ENCODE measurements at places on chromosomes 3 and 15. TPM values are rescaled to one million over a fixed set of nuclear protein-coding genes. Genes with fewer than 3 reads are reported as not detected.

DNA sequence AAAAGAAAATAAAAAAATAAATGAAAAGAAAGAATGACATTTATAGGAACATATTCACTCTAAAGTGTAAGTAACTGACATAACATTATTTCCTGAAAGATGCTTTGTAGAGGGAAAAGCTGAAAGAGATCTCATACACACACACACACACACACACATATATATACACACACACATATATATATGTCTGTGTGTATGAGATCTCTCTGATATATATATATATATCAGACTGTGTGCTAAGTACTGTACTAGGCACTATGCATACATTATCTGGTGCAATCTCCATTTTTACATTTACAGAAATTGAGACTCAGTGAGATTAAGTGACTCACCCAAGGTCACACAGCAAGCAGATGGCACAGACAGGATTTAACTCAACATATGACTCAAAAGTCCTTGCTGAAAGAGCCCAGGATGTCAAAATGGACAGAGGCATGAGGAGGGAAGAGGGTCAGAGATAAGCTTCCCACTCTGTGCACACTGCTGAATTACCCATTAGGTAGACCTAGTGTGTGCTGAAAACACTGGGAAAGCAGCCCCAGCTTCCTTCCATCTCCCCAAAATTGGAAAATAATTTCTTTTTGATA, 15.0 kb downstream of the BHLHE40 start:
- H3K27me3 ChIP-seq: no peaks in the 10 kb centered on the region
- H3K4me1 ChIP-seq: peaks cover 14% of the 10 kb centered on the region
- DNase-seq: no peak

The MOBP gene
- total RNA-seq: not detected

GRCh38 chr15:49813625-49814024, 192.8 kb downstream of the DTWD1 start:
- H3K4me1 ChIP-seq: peaks cover 17% of the 10 kb centered on the region
- H3K36me3 ChIP-seq: no peaks in the 10 kb centered on the region
- H3K27ac ChIP-seq: no peak overlapping the region
- no peak for DNase-seq

GRCh38 chr3:17724948-17725347, 17.5 kb downstream of the TBC1D5 start:
- no peaks in the 10 kb centered on the region for H3K27me3 ChIP-seq
- H3K4me1 ChIP-seq: no peaks in the 10 kb centered on the region
- no peak overlapping the region for H3K27ac ChIP-seq
- peaks cover 38% of the 10 kb centered on the region for H3K36me3 ChIP-seq
- H3K4me3 ChIP-seq: no peak overlapping the region
- no peak for DNase-seq

DNA sequence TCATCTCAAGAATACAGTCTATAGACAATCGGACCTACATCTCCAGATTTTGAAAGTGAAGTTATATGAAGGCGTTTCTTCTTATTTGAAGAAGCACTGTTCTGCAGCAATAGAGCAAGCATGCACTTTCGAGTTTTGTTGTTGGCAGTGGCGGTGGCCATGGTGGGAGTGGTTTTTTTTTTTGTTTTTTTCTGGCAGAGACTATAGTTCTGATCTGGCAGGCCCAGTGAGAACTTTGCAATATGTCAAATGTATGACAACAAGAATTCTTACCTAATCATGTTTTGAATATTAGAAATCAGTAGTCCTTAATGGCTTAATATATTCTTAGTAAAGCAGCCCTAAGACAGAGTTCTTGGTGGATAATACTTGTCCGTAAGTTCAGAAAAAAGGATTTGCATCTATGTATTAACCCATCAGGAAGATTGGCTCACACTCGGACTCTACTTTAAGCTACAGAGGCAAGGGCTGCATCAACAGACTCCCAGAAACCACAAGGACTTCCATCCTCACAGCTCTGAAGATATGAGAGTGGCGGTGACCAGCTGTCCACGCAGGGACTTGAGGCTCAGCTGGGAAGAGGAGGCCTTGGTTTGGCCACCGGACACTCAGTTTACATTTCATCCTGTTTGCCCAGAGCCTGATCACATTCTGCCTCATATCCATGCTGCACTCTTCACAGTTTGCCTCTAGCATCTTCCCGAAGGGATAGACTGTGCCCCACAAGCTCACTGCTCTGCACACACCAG, 124.1 kb upstream of the THBS1 start:
- no peak for DNase-seq
- H3K27me3 ChIP-seq: peaks cover 15% of the 10 kb centered on the region
- H3K27ac ChIP-seq: no peak overlapping the region
- no peaks in the 10 kb centered on the region for H3K4me1 ChIP-seq

- H3K36me3 ChIP-seq: peaks cover 44% of the 10 kb centered on the region
- H3K27ac ChIP-seq: no peak overlapping the region
- H3K4me3 ChIP-seq: no peak overlapping the region
- no peak for DNase-seq
- H3K27me3 ChIP-seq: no peaks in the 10 kb centered on the region
Measured at GRCh38 chr15:25830844-25831451, 32.2 kb downstream of the ATP10A start.

DNA sequence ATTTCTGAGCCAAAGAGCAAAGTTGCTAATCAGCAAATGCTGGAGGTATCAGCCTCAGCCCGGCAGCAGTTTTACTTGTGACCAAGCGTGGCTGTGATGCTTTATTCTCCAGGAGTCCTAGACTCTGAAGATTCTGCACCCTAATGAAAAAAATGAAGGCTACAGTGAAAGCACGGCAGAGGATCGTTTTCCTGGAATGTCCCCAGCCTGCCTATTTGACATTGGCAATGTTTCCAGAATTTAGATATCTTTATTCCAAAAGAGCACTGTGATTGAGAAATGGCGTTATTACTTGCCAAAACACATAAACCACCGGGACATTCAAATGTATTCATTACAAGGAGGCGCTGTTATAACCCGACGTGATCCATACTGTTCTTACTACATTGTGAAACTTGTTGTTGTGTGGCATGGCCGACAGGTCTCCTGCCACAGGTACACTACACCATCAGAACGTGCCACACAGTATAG, 263.8 kb downstream of the SLCO3A1 start:
- H3K27me3 ChIP-seq: no peaks in the 10 kb centered on the region
- DNase-seq: no peak
- no peak overlapping the region for H3K27ac ChIP-seq
- no peaks in the 10 kb centered on the region for H3K4me1 ChIP-seq

- no peak overlapping the region for H3K27ac ChIP-seq
- peaks cover 14% of the 10 kb centered on the region for H3K4me1 ChIP-seq
- no peaks in the 10 kb centered on the region for H3K36me3 ChIP-seq
- peaks cover 31% of the 10 kb centered on the region for H3K27me3 ChIP-seq
- DNase-seq: no peak
Measured at GRCh38 chr3:186619787-186620212, 6.9 kb downstream of the AHSG start.

The CD200R1 gene
- 8.8 TPM for total RNA-seq

The COMMD4 gene
- 72.2 TPM for total RNA-seq

The CGGBP1 gene
- 128 TPM for total RNA-seq

DNA sequence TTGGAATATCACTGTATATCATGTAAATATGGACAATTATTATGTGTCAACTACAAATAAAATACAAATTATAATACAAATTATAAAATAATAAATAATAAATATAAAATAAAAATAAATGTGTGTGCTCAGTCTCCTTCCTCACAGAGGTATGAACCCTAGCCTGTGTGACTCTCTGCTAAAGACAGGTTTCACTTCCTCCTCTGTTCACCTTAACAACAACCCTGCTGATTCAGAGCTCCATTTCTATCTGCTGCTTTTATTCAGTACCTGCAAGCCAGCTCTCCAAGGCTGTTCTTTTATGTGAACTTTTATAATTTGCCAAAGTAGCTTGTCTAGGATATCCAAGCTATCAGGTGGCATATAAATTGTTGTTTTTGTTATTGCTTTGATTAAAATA, 610.7 kb upstream of the GRM7 start:
- H3K27me3 ChIP-seq: no peaks in the 10 kb centered on the region
- DNase-seq: no peak
- no peaks in the 10 kb centered on the region for H3K36me3 ChIP-seq
- H3K4me3 ChIP-seq: no peak overlapping the region
- no peaks in the 10 kb centered on the region for H3K4me1 ChIP-seq

The NR2E3 gene
- total RNA-seq: not detected

The KCNH8 gene
- not detected for total RNA-seq

GRCh38 chr3:124648551-124648950, 81.7 kb upstream of the UMPS start:
- DNase-seq: no peak
- H3K27ac ChIP-seq: no peak overlapping the region
- peaks cover 9% of the 10 kb centered on the region for H3K36me3 ChIP-seq
- H3K4me3 ChIP-seq: no peak overlapping the region

- no peak overlapping the region for H3K27ac ChIP-seq
- peaks cover 55% of the 10 kb centered on the region for H3K27me3 ChIP-seq
- no peaks in the 10 kb centered on the region for H3K4me1 ChIP-seq
- no peak for DNase-seq
Measured at GRCh38 chr3:131560795-131561194, 58.0 kb upstream of the MRPL3 start.

- H3K4me3 ChIP-seq: no peak overlapping the region
- no peaks in the 10 kb centered on the region for H3K36me3 ChIP-seq
- H3K27me3 ChIP-seq: peaks cover 3% of the 10 kb centered on the region
- no peak overlapping the region for H3K27ac ChIP-seq
- no peak for DNase-seq
Measured at GRCh38 chr15:101387574-101387973, 92.5 kb upstream of the SNRPA1 start.

The A4GNT gene
- total RNA-seq: not detected

DNA sequence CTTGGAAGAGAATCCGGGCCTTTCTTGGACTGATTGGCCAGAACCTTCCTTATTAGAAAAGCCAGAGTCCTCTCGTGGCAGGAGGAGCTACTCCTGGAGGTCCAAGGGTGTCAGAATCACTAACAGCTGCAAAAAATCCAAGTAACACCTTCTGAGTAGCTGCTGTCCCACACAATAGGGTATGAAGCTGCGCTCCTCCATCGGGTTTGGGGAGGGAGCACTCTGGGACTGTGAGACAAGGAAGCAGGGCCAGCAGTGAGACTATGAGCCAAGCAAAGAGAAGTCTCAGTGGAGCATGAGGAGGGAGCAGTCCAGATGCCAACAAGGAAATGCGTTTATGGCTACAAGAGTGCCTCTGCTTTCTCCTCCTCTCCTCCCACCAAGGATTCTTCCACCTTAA, 21.7 kb downstream of the SEMA3G start:
- no peaks in the 10 kb centered on the region for H3K4me1 ChIP-seq
- no peak overlapping the region for H3K27ac ChIP-seq
- no peak overlapping the region for H3K4me3 ChIP-seq
- H3K27me3 ChIP-seq: peaks cover 3% of the 10 kb centered on the region

- H3K27me3 ChIP-seq: no peaks in the 10 kb centered on the region
- H3K4me3 ChIP-seq: no peak overlapping the region
- H3K27ac ChIP-seq: no peak overlapping the region
- DNase-seq: no peak
- H3K36me3 ChIP-seq: peaks cover 2% of the 10 kb centered on the region
Measured at GRCh38 chr3:177228601-177229190, 31.4 kb upstream of the TBL1XR1 start.

- H3K4me3 ChIP-seq: peak overlapping the region; percentile 84
- peaks cover 53% of the 10 kb centered on the region for H3K4me1 ChIP-seq
- H3K27me3 ChIP-seq: peaks cover 45% of the 10 kb centered on the region
Measured at GRCh38 chr3:158109295-158109803, 540 bp upstream of the RSRC1 start.

- no peak for DNase-seq
- no peak overlapping the region for H3K4me3 ChIP-seq
- no peaks in the 10 kb centered on the region for H3K27me3 ChIP-seq
- H3K27ac ChIP-seq: no peak overlapping the region
Measured at GRCh38 chr3:171061749-171062148, 35.2 kb upstream of the SLC2A2 start.

- no peak for DNase-seq
- H3K4me1 ChIP-seq: peaks cover 53% of the 10 kb centered on the region
Measured at GRCh38 chr3:100602506-100603444, 6.6 kb upstream of the ADGRG7 start.

- H3K4me1 ChIP-seq: no peaks in the 10 kb centered on the region
- H3K27ac ChIP-seq: no peak overlapping the region
- H3K36me3 ChIP-seq: no peaks in the 10 kb centered on the region
- no peaks in the 10 kb centered on the region for H3K27me3 ChIP-seq
- no peak overlapping the region for H3K4me3 ChIP-seq
- DNase-seq: no peak
Measured at GRCh38 chr15:100686725-100687473, 84.5 kb downstream of the ASB7 start.

DNA sequence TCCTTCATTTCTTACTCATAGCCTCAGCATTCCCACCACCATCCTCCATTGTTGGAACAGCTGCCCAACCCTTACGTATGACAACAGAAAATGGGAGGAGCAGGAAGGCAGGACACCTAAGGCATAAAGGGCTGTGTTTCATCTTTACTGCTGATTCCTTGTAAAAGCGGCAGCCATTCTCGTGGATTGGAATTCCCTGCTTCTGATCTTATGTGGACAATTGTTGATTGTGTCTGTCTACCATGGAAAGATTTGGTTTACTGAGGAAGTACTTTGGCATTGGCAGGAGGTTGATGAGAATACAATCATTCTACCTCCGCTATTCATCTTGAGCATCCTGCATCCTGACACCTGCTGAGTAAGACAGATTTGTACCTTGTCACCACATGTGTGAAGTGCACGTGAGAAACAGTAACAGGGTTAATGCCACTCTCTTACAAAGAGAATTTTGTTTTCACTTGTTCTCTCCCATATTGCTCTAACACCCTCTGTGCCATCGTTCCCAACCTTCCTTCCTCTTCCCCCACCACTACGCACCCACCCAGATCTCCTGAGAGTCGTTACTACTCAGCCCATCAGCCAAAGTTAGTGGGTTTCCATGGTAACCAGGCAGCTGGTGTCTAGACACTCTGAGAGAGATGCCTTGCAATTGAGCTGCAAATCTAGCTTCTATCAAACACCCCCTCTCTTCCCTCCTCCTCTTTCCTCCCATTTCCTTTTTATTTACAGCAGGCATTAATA, 75.7 kb downstream of the GAP43 start:
- H3K27ac ChIP-seq: no peak overlapping the region
- H3K4me1 ChIP-seq: no peaks in the 10 kb centered on the region
- no peak overlapping the region for H3K4me3 ChIP-seq
- peaks cover 2% of the 10 kb centered on the region for H3K27me3 ChIP-seq

GRCh38 chr3:67447393-67447792, 207.0 kb downstream of the SUCLG2 start:
- H3K27me3 ChIP-seq: no peaks in the 10 kb centered on the region
- H3K4me1 ChIP-seq: no peaks in the 10 kb centered on the region
- peaks cover 6% of the 10 kb centered on the region for H3K36me3 ChIP-seq

GRCh38 chr3:158488670-158489069, 82.3 kb upstream of the MLF1 start:
- no peak for DNase-seq
- H3K27ac ChIP-seq: no peak overlapping the region
- H3K4me3 ChIP-seq: no peak overlapping the region
- no peaks in the 10 kb centered on the region for H3K36me3 ChIP-seq

The RBP2 gene
- total RNA-seq: not detected

The AADACL2 gene
- not detected for total RNA-seq

The QRICH1 gene
- total RNA-seq: 140 TPM
